ENCODE measurements at places on chromosomes 1 and 21.
A peak's percentile ranks its signal among the peaks of the same experiment; 100 is the strongest.

GRCh38 chr21:37564341-37564923, 197.9 kb downstream of the DYRK1A start:
- H3K27me3 ChIP-seq: peaks cover 8% of the 10 kb centered on the region
- H3K36me3 ChIP-seq: no peaks in the 10 kb centered on the region
- H3K27ac ChIP-seq: peak overlapping the region; percentile 100
- peaks cover 23% of the 10 kb centered on the region for H3K4me1 ChIP-seq
- peak overlapping the region; percentile 94 for H3K4me3 ChIP-seq

DNA sequence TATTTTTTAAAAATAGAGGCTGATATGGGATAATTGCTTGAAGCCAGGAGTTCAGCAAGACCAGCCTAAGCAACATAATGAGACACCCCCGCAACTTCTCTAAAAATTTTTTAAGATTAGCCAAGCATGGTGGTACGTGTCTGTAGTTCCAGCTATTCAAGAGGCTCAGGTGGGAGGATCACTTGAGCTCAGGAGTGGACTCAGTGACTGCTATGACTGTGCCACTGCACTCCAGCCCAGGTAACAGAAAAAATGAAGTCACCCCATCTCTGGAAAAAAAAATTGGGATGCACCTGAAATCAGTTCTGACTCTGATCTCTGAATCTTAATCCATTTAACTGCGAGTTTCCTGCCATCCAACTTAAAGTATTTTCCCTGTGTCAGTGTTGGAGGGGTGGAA, 124.2 kb downstream of the MRPS6 start:
- no peak overlapping the region for H3K4me3 ChIP-seq
- peak overlapping the region; percentile 88 for H3K27ac ChIP-seq
- peak; percentile 56 for DNase-seq
- H3K27me3 ChIP-seq: no peaks in the 10 kb centered on the region
- peaks cover 4% of the 10 kb centered on the region for H3K36me3 ChIP-seq

- H3K36me3 ChIP-seq: no peaks in the 10 kb centered on the region
- H3K27me3 ChIP-seq: no peaks in the 10 kb centered on the region
- no peaks in the 10 kb centered on the region for H3K4me1 ChIP-seq
- H3K4me3 ChIP-seq: no peak overlapping the region
- no peak for DNase-seq
- no peak overlapping the region for H3K27ac ChIP-seq
Observed at GRCh38 chr21:27257908-27258556, 291.1 kb upstream of the ADAMTS5 start.

- DNase-seq: no peak
- H3K36me3 ChIP-seq: no peaks in the 10 kb centered on the region
- no peaks in the 10 kb centered on the region for H3K4me1 ChIP-seq
- H3K4me3 ChIP-seq: no peak overlapping the region
- no peak overlapping the region for H3K27ac ChIP-seq
Observed at GRCh38 chr1:4549930-4550329, 104.5 kb upstream of the AJAP1 start.

- H3K4me3 ChIP-seq: no peak overlapping the region
- H3K27me3 ChIP-seq: peaks cover 22% of the 10 kb centered on the region
- peaks cover 21% of the 10 kb centered on the region for H3K4me1 ChIP-seq
- no peak overlapping the region for H3K27ac ChIP-seq
Observed at GRCh38 chr1:206510371-206510770, 3.0 kb downstream of the RASSF5 start.

- no peak overlapping the region for H3K27ac ChIP-seq
- H3K4me3 ChIP-seq: no peak overlapping the region
- no peaks in the 10 kb centered on the region for H3K27me3 ChIP-seq
- no peaks in the 10 kb centered on the region for H3K36me3 ChIP-seq
- H3K4me1 ChIP-seq: no peaks in the 10 kb centered on the region
Observed at GRCh38 chr1:238672262-238672661, 714.1 kb upstream of the CHRM3 start.

DNA sequence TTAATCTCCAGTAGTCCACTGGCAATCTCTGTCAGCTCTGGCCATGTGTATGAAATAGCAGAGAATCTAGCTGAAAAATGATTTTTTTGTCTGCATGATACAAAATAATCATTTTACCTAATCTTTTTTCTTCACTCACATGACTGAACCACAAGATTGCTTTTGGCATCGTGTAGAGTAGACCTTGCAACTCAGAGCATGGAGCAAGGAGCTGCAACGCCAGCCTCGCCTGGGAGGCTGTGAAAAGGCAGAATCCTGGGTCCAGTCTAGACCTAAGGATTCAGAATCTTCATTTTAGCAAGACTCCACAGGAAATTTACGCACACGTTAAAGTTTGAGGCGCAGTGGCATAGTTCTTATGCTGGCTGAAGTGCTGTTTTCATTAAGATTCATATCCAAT, 40.2 kb downstream of the TOMM20 start:
- H3K27ac ChIP-seq: no peak overlapping the region
- no peaks in the 10 kb centered on the region for H3K27me3 ChIP-seq
- no peak for DNase-seq
